ENCODE measurements at places on chromosomes 1 and 21.
A peak's percentile ranks its signal among the peaks of the same experiment; 100 is the strongest.

- DNase-seq, result no peak
Measured at GRCh38 chr1:102742426-102742825, 365.9 kb downstream of the COL11A1 start.

GRCh38 chr1:10791105-10791951 lies 5.1 kb downstream of the CASZ1 start:
- no peak for DNase-seq

- no peak for DNase-seq
Measured at GRCh38 chr1:11923069-11923826, 3.0 kb downstream of the KIAA2013 start.

DNA sequence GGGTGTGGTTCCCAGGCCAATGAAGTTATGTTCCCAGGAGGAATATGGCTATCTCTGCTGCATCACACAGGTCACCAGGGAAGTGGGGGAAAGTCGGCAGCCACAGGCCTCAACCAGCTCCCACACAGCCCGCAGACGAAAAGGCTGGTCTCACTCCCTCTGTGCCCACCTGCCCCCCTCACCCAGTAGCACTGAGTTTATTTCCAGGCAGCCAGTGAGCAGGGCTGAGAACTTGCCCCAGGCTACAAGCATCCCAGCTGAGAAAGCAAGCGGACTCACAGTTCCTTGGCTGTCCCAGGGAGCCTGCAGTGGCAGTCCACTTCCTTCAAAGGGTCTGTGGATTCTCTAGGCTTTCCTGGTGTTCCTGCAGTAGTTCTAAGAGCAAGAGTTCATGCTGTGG lies 68.9 kb downstream of the SLC5A9 start:
- no peak for DNase-seq

- DNase-seq, result no peak
Measured at GRCh38 chr1:109929170-109929569, 18.5 kb downstream of the CSF1 start.

DNA sequence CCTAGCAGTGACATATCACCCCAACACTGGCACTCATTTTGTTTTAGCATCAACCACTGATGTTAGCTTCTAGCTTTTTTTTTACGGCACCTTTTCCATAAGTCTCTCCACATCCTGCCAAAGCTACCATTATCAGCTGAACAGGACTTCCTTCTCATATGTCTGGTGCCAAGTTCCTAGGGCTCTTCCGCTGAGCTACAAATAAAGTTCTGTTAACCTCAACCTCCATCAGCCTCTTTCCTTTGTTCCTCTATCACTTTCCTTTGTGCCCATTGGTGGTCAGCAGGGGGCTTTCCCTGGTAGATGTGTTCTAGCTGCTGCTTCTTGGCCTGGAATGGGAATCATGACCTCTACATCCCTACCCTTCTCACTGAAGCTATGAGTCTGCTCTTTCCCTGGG lies 163.8 kb downstream of the FAF1 start:
- no peak for DNase-seq

- no peak for DNase-seq
Measured at GRCh38 chr1:35441926-35442579, 115.2 kb downstream of the KIAA0319L start.

- no peak for DNase-seq
Measured at GRCh38 chr1:198637916-198638437, 863 bp upstream of the PTPRC start.

GRCh38 chr1:214573386-214574318 lies 22.2 kb upstream of the PTPN14 start:
- no peak for DNase-seq

- peak; percentile 41 for DNase-seq
Measured at GRCh38 chr1:8423692-8424538, 106.0 kb downstream of the SLC45A1 start.

DNA sequence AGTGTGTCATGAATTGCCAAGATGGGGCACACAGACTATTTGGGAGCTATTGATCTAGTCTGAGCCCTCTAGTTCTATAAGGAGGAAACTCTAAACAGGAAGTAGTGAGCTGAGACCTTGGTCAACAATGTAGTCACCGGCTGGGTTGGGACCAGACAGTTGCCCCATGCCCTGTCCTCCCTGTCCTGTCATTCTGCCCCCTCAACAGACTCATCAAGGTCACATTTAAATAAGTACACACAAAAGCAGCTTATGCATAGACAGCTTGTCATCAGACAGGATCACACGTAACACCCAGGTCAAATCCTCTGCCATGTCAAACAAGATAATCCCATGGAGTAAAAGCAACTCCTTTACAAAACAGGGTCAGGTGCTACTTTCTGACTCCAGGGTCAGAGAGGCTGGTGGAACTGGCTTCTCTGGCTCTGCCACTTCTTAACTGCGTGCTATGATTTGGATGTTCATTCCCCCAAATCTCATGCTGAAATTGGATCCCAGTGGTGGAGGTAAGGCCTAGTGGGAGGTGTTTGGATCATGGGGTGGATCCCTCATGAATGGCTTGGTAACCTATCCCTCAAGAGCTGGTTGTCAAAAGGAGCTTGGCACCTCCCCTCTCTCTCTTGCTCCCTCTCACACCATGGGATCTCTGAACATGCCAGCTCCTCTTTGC lies 128.9 kb downstream of the HIVEP3 start:
- DNase-seq, result no peak

- DNase-seq, result no peak
Measured at GRCh38 chr21:18161841-18162240, 82.8 kb upstream of the CHODL start.

GRCh38 chr1:54271341-54271740 lies 71.4 kb downstream of the MRPL37 start:
- DNase-seq, result no peak

DNA sequence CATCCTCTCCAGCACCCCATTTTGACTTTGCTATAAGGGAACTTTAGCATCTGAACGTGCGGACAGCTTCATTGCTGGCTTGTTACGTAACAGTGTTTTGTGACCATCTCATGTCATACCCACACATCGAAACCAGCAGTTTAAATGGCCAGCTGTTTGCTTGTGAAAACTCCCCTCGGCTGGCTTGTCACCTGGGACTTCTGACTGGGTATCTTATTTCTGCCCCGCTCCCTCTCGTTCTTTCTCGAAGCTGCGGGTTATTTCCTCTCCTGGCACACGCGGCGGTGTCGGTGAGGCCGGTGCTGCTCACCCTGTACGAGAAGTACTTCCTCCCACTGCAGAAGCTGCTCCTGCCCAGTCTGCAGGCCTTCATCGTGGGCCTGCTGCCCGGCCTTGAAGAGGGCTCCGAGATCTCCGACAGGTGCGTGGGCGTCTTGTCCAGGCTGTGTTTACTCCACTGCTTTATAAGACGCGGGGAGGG lies 43.5 kb downstream of the DOP1B start:
- no peak for DNase-seq

GRCh38 chr1:151728151-151729054 lies 7.1 kb downstream of the RIIAD1 start:
- DNase-seq, result peak; percentile 24

DNA sequence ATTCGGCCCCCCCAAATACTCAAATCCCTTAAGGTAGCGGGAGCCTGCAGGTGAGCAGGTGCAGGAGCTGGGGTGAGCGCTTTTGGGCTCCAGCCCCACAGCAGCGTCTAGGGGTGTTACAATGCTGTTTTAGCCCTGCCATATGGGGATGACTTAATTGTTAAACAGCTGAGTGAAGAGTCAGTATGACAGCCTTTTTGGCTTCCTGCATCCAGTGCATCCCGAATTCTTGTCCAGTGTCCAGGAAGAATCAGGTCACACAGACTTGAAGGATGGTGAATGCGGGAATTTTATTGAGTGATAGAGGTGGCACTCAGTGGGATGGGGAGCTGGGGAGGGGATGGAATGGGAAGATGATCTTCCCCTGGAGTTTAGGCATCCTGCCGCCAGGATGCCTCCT lies 30.4 kb upstream of the HHAT start:
- DNase-seq, result no peak

DNA sequence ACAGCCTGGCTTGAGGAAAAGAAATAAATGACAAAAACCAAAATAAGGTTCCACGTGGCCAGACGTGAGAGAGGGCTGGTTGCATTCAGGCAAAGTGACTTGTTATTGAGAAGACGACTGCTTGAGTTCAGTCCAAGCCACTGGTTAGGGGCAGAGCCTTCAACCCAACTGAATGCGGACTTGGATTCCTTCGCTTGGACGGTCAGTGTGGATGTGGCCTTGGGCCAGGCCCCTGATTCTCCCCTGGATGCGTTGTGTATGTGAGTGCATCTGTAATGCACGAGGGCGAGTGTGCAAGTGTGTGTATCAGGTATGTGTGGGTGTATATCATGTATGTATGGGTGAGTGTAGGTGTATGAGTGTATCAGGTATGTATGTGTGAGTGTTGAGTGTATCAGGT lies 1.9 kb downstream of the PLA2G2F start:
- DNase-seq, result no peak

- no peak for DNase-seq
Measured at GRCh38 chr1:169795687-169796086, 980 bp upstream of the METTL18 start.

- DNase-seq, result no peak
Measured at GRCh38 chr1:33875862-33876261, 12.0 kb downstream of the HMGB4 start.

DNA sequence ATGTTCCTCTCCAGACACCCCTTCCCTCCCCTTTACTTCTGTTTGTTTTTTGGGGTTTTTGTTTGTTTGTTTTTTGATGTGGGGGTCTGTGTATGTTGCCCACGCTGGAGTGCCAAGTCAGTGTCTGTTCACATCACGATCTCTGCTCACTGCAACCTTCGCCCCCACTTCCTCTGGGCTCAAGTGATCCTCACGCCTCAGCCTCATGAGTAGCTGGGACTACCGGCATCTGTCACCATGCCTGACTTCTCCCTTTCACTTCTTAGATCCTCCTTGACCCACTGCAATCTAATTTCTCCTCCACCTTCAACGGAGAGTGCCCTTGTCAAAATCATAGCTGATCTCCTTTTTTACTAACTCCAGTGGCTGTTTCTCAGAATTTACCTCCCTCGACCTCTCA lies 100.7 kb upstream of the KIF26B start:
- no peak for DNase-seq

GRCh38 chr21:41169701-41170100 lies 1.7 kb downstream of the BACE2 start:
- no peak for DNase-seq

DNA sequence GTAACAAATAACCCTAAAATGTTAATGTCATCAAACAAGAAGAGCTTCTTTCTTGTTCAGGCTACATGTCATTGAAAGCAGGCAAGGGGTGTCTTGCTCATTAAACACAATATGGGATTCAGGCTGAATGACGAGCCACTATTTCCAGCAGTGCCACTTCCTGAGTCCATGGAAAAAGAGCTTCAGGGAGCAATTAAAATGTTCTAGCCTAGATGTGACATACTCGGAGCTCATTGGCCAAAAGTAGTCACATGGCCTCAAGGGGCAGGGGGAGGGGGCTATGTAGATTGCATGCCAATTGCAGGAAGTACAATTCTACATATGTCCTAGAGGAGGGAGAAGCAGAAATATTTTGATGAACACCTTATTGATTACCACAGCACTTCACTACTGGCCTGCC lies 685.3 kb upstream of the ADGRL2 start:
- no peak for DNase-seq

Data from fibroblast of skin of left biceps (primary cell).